ENCODE measurements at places on chromosomes 16 and 17.

DNA sequence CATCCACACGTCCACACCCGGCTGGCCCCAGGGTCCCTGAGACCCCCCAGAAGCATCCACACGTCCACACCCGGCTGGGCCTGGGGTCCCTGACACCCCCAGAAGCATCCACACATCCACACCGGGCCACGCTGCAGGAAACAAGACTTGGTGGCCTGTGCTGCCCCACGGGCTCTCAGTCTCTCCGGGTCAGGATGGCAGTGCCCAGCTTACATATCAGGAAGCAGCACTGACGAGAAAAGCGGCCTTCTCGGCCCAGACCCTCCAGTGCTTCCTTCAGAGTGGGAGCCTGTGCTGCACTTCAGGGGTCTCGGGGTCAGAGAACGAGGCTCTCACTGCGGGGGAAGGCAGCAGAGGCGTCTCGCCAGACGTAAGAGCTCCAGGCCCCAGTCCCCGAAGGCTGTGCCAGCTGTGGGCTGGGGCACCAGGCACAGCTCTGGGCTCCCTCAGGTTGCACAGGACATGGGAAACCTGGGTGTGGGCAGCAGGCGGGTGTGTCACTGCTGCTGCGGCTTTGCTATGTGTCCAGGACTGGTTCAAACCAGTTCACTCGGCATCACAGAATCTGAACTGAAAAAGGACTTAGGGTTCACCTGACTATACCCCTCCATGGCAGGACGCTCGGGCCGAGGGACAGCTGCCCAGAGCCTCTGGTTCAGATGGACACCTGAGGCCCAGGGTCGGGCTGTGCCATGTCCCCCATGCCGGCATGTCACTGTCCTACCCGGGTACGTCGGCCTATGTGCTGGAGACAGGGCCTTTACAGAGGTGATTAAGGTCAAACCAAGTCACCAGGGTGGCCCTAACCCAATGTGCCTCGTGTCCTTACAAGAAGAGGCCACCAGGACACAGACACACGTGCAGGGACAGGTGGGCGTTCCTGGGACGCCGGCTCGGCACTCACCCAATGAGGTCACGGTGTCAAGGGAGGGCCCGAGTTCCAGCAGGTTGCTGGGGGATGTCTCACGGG lies 40.2 kb upstream of the CHMP6 start:
- peak; percentile 59 for DNase-seq

GRCh38 chr17:945672-946071 lies 33.9 kb downstream of the NXN start:
- no peak for DNase-seq

DNA sequence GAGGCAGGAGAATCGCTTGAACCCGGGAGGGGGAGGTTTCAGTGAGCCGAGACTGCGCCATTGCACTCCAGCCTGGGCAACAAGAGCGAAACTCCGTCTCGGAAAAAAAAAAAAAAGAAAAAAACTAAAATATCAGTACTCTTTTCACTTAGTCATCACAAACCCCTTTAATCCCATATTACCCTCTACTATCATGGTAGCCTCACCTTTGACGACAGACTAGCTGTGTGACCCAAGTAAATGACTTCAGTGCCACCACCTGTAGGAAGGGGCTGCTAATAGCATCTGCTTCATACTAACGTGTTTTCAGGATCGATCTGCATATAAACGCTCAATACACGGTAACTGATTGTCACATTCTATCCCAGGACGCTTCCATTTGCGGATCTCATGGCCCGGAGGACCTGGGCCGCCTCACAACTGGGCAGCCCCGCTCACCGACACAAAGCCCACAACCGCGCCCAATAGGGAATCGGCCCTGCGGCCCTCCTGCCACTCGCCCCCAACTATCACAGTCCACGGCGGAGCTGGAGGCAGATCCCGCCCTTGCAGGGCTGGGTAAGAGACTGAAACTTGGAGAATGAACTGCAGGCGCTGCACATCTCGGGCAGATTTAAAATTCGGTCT lies 1.1 kb upstream of the ZNF263 start:
- DNase-seq = no peak

DNA sequence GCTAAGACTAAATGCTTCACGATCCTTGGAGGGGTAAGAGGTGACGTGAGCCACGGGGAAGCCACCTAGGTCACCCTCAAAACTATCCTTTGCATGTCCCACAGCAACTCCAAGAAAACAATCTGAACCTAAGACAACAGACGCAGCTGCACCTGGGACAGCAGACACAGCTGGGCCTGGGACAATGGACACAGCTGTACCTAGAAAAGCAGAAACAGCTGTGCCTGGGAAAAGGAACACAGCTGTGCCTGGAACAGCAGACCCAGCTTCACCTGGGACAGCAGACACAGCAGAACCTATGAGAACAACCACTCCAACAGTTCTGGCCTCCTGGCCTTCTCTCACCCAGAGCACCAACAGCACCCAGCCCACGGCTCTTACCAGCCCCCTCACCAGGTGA lies 11.7 kb upstream of the CD300LD start:
- DNase-seq = no peak

DNA sequence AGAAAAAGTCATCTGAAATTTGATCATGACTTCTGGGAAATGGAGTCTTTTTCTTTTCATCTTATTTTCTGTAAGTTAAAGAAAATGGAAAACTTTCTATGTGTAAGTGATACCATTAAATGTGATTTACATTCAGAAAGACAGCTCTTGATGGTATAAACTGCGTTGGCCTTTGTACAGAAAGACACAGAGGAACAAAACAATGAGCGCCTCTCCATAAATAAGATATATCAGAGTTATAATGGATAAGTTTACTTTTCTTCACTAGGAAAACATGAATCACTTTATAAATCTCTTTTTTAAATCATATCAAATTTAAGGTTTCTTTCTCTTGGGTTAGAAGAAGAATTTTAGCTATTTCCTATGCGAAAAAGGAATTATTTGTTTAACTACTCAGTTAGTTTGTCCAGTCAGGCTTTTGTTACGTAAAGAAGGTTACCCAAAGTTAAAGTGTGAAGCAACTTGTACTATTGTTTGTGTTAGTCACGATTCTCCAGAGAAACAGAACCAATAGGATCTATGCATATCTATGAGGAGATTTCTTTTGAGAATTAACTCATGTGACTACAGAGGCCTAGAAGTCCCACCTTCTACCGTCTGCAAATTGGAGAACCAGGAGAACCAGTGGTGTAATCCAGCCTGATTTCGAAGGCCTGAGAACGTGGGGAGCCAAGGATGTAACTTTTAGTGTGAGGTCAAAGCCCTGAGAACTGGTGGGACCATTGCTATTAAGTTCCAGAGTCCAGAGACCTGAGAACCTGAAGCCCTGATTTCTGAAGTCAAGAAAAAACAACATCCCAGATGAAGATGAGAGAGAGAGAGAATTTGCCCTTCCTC lies 295.4 kb upstream of the KCNJ16 start:
- no peak for DNase-seq

- DNase-seq = no peak
These were observed 11.6 kb downstream of the STH start for GRCh38 chr17:46010597-46011186.

DNA sequence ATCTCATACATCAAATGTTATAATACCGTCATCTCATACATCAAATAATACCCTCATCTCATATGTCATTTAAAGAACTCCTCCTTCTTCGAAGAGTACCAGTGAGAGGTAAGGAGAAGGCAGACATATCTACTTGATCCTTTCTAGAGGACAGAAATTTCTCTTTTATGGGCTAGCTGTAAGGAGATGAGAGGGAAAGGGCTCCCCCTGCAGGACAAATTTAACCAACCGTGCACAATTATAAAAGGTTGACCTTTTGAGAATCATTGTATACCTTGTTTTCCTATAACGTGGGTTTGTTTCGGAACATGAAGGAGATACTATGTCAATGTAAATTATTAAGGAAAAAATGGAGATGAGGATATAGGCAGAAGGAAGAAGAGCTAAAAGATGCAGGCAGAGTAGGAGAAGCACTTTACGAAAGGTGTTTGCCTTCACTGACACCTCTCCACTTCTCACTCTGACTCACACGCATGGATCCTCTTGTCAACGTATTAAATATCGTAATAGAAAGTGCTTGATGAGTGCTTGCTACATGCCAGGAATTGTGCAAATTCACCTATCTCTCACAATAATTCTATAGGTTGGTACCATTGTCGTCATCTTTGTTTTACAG lies 465.9 kb upstream of the ERCC4 start:
- DNase-seq = no peak

DNA sequence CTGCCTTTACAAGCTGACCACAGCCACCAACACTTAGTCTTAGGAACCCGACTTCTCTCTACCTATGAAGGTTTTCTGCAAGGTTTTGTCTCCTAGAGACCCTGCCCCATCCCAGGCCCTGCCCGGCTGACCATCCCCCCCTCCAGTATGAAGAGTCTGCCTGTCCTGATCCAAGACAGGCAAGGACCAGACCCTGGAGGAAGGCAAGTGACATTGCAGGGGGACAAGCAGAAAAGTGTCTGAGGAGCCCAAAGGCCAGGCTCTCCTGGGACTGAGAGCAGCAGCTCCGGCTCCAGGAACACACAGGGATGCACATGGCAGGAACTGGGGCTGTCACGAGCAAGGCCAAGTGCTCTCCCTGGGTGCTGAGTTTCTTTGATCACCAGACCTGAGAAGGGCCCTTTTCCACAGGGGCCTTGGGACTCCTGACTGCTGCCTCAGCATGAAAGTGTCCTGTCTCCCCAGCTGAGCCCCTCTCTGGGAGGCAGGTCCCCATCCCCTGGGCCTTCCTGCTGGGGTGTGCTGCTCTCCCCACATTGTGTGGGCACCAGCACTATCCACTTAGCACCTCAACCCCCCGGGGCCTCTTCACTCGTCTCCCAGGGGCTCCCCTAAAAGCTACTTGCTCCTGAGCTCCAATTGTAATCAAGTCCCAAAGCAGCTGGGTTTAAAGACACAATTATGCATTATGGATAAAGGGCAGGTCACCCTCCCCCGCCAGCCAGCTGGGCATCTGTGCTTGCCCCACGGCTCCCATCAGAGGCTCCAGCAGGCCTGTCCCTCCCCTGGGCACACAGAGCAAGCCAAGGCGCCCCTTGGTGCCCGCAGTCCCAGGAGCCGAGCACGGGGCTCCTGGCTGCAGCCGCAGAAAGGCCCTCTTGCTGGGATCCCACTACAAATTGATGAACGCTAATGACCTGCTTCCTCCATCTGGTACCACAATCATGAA lies 11.6 kb upstream of the CACNG4 start:
- DNase-seq = no peak

DNA sequence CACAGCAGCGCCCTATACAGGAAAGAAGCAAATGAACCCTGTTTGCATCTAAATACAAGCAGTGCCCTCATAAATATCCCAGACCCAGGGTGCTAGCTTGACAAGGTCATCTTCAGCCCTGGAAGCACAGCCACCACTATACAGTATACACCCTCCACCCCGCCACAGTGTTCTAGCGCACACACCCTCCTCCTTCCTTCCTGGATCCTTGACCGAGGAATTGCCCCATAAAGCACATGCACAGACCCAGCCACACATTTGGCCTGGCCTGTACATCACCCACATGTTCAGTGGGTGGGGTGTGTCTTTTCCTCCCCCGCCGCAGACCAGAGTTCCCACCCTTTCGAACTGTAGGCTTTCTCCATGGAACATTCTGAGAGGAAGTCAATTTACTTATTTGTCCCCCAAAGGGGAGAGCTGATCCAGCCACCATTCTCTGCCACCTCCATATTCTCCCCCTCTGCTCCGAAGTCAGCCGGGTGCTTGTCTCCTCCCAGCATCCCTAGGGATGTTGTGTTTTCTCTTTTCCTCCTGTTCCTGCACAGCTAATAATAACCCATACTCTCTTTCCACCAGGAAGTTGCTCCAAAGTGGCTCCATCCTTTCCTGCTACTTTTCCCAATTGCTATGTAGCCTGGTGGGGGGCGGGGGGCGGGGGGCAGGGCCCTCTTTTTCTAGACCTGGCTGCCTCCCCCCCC lies 6.6 kb downstream of the ABI3 start:
- DNase-seq = no peak

GRCh38 chr17:29968271-29968670 lies 26.8 kb downstream of the EFCAB5 start:
- no peak for DNase-seq

DNA sequence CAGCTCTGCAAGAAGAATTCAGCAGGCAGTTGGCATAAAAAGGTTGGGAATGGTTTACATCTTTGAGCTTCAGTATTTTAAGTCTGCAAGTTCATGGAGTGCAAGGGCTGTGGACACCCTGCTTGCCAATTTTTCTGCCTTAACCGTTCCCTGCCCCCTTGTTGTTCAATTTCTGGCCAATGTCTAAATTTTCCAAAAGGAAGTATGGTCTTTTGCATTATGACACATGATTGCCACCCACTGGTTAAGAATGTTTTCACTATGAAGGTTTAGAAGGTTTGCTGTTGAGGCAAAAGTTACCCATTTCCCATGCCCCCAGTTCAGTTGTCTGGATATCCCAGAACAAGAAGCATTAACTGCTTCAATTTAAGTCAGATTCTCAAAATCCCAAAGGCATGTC lies 441.9 kb downstream of the CDH13 start:
- DNase-seq = no peak

GRCh38 chr17:60933739-60934138 lies 256.1 kb downstream of the BCAS3 start:
- no peak for DNase-seq

DNA sequence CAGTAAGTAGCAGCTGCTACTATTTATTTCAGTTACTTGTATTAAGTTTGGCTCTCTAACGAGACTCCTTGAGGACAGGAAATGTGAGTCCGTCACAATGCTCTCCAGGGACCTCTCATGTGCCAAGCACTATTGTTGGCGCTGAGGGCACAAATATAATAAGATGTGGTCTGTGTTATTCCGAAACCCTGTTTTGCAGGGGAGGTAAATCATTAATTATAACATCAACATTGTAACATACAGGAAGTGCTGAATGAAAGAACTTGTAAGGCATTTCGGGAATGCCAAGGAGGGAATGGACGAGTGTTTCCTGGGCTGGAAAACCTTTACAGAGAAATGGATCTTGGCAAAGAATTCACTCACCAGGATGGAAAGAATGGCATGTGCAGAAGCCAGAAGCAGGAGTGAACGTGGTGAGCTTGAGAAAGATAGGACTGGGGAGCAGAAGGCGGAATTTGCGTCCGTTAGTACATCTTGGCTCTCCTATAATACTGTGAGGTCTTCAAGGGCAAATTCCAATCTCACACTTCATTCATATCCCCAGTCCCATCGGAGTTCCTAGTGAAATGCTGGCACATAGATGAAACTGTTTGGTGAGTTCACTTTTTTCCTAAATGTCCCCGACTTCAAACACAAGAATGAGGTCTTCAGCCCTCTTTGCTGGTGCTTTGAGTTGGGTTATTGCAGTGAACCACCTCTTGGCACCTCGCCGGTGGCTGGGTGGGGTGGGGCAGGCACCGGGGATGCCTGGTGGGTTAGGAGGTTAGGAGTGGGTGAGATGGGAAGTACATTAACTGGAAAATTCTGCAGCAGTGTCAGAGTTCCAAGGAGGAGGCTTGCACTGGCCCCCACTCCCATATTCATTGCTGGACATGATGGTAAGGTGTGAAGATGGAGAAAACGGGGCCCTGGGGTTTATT lies 11.5 kb downstream of the TAC4 start:
- peak; percentile 73 for DNase-seq
